ENCODE measurements at places on chromosomes 1 and 21.

DNA sequence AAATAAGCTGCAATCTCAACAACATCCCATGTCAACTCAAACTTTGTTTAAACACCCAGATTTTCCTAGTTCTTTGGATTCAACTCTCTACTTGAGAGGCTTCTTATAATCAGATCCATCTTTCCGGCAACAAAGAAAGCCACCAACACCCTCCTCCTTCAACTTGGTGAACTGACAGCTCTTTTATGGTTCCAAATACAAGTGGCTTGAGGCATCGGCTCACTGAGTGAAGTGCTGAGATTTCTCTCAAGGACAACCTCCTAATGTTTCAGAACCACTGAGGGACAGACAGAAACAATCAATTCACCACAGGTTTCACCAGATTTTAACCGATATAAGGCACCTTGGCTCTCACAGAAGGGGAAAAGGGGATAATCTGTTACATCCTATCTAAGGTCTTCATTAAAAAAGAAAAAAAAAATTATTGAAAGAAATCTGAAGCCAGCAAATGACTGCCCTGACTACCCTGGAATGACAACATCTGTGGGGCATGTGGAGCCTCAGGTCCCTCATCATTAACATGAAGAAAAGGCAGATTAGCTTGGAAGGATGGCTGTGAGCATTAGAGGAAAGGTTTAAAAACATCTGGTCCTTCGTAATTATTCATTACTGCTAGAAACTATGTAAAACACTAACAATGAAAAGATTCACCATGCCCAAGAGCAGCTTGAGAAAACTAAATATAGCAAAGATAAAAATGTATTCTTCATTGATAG, 50.9 kb downstream of the PTPN14 start:
- no peak for DNase-seq

DNA sequence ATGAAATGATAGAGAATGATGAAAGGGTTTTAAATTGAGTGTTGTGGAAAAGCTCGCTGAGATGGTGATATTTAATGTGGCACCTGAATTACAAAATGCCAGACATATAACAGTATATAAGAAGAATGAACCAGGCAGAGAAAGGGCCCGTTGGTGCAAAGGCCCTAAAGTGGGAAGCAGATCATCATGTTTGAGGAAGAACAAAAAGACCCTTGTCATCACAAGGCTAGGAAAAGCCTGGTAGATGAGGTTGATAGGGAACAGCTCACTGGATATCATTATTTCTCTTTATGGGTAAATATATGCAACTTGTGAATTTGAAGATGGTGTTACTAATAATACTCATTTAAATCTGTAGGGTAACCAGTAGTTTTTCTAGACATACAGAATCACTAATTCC, 11.0 kb downstream of the RAP1A start:
- no peak for DNase-seq

DNA sequence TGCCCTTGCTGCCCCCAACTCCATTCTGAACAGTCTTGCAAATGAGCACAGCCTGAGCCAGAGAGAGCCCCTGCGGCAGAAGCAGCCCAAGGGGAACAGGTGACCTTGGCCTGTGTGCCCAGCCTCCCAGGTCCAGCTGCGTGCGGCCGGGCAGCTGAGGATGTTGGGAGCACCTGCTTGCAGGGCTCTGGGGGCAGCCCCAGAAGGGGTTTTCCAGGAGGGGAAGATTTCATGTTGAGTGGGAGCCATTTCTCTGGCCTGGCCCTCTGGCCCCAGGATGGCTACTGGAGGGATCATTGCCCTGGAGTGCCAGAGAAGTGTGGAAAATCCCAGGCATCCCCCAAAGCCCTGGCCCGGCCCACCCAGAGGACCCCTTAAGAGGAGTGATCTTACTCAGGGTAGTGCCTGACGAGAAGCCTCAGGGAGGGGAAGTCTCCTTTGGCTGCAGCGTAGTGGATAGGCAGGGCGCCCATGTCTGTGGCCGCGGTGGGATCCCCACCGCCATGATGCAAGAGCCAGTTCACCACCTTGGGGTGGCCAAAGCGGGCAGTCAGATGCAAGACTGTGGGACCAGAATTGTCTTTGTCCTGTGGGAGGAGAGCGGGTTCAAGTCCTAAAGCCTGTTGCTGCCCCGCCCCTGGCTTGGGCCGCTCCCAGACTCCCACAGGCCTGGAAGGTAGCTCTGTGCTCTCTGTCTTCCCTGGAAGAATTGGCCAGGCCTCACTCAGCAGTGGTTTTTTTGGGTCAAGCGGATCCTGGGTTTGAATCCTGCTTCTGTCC, 20.6 kb upstream of the RNU1-4 start:
- no peak for DNase-seq

DNA sequence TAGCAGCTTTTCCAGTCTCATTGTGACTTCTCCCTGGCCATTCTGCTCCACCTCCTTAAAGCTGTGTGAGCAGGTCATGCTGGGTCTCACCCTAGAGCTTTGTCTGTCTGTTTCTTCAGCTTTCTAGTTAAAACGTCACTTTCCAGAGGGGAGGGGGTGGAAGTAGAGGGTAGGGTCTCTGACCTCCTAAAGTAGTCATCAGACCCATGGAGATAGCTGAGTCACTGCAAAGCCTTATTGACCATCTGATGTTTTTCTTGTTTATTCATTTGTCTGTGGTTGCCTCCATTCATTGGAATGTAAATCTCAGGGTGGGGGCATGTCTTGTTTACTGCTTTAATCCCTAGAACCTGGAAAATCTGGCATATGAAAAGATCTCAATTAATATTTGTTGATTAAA, 52.7 kb downstream of the ELF3 start:
- DNase-seq, result no peak

DNA sequence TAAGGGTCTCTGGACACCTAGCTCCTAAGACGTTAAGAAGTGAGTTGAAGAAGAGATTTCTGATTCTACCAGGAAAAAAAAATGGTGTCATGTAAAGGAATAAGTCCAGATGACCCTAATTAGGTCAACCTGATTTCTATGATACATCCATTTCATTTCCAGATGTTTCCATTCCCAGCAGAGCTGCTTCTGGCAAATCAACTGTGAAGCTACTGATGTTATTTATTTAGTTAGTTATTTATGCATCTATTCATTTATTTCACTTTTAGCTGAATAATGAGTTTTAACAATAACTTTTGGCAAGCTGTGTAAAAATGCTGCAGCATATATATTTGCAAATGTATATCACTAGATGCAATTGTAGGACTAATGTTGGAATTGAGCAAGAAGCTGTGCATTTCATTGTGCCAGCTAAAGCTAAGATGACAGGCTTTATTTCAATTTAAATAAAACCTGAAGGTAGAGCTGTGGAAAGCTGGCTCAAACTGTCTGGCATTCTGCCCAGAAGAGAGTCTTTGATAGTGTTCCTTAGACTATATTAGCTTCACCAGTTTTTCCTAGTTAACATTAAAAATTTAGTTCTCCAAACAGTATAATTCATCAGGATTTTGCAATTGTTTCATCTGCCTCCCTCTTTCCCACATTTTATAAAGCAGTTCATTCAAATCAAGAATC, 1164.4 kb upstream of the ADGRL4 start:
- no peak for DNase-seq

All from RPMI8226 (cell line).